ENCODE measurements at places on chromosomes 5 and 9. TPM values are rescaled to one million over a fixed set of nuclear protein-coding genes. Genes with fewer than 3 reads are reported as not detected.

GRCh38 chr5:54024466-54024865, 285.9 kb downstream of the ARL15 start:
- DNase-seq, result no peak

NR5A1 gene
- not detected for total RNA-seq

PRR16 gene
- total RNA-seq, result 4.5 TPM

DNA sequence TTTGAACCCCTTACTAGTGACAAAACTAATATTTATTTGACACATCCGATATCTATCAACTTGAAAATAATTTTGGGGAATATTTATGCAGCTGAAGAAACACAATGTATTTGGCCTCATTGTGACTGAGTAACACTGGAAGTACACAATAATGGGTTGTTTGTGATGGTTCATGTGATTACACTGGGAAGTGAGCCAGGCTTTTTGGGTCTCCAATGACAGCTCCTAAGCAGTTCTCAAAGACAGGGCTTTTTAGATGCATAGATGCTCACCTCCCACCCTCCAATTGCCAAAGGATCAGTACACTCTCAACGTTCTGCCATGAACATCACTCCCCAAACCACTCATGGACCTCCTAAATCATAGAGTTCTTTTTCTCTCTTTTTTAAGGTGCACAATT, 170.0 kb downstream of the SLC24A2 start:
- DNase-seq, result no peak

GRCh38 chr9:71268871-71269635, 147.6 kb upstream of the TRPM3 start:
- DNase-seq, result no peak

Data from Caki2 (cell line).